Right ventricle myocardium inferior (tissue), 1 donor: ENCODE measurements at places on chromosomes 11 and 22. TPM values are rescaled to one million over a fixed set of nuclear protein-coding genes. Genes with fewer than 3 reads are reported as not detected.

DNA sequence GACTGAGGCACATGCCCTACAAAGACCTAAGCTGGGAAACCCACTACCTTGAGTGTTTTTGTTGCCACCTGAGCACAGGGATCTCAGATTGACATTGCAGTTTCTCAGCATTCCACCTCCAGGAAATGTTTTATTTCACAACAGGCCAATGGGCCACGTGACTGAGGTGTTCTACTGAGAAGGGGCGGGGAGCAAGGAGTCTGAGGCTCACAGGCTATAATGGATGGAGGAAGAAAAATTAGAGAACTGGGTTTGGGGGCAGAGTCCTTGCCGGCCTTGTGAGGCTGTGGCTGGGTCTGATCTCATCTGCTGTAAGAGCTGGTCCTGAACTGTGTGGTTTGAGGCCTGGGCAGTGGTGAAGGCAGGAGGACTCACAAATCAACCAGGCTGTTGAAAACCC, 40.7 kb downstream of the ZNF202 start:
- no peak for DNase-seq

Gene GP1BB
- total RNA-seq: not detected

DNA sequence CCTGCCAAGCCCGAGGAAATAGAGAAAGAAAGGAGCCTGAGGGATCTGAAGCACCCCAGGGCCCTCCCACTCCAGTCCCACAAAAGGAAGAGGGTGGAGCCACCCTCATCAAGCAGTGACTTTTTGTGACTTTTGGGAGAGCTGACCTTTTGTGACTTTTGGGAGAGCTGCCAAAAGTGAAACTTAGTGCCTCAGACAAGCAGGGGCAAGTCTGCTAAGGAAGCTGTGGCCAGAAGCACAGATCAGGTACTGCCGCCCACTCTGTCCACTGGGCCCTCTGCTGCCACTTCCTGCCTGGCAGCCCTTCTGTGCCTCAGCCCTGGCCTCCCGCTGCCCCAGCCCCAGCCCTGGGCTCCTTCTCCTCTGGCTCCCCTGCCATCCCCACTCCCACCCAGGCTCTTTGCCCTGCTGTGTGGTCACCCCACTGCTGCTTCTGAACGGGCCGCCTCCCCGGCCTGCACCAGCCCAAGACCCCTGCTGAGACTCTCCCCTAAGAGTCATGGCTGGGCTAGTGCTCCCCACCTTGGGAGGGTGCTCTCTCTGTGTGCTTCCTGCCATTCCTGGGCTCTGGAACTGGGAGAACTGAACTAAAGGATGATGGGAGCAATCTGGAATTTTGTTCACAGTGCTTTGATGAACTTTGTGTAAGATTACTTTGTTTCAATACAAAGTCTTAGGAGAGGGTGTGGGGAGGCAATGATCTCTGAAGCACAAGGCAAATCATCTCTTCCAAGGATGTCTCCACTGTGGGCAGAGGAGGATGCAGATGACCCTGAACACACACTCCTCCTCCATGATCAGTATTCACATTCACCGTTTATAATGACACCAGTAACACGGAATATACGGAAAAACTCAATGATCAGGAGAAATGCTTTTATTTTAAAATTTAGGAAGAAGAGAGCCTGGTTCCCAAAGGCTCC, at the start of gene APOBEC3H:
Gene APOBEC3H, plus strand, starts transcription at position 147 of the 923 bp plus-strand sequence. CDS start 3,035 bp downstream, outside the sequence.
- no peak for DNase-seq

- DNase-seq: no peak
Measured at GRCh38 chr11:73875840-73876239, 806 bp downstream of the COA4 start.

- DNase-seq: no peak
Measured at GRCh38 chr11:87366346-87366745, 328.6 kb downstream of the TMEM135 start.

- no peak for DNase-seq
Measured at GRCh38 chr11:45677770-45678512, 12.5 kb upstream of the CHST1 start.
